Gastroesophageal sphincter (tissue), 4 donors: ENCODE measurements at places on chromosomes 4 and X.

DNA sequence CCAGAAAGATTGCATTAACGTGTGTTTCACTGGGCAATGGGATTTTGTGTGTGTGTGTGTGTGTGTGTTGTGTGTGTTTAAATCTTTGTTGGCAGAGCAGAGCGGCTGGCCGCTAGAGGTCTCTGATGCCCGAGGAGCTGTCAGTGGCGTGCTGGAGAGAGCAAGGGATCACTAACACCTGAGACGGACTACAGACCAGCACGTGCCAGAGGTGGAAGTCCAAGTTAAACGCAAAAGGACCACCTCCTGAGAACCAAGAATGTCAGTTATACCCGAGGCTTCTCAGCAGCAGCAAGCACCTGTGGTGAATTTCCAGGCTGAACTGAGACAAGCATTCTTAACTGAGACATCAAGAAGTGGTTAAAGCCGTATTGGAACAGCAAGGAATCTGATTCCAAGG lies 9.0 kb upstream of the SLC25A14 start:
- no peak for ATAC-seq

DNA sequence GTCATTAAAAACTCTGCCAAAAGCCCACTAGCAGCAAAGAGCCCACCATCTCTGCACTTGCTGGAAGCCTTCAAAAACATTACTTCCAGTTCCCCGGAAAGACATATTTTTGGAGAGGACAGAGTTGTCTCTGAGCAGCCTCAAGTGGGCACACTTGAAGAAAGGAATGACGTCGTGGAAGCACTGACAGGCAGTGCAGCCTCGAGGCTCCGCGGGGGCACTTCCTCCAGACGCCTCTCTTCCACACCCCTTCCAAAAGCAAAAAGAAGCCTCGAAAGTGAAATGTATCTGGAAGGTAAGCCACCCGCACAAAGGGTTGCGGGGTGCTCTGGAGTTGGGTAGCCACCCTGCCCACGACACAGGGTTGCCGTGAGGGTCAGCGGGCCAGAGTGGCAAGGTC lies 25.9 kb downstream of the OFD1 start:
- ATAC-seq = no peak

DNA sequence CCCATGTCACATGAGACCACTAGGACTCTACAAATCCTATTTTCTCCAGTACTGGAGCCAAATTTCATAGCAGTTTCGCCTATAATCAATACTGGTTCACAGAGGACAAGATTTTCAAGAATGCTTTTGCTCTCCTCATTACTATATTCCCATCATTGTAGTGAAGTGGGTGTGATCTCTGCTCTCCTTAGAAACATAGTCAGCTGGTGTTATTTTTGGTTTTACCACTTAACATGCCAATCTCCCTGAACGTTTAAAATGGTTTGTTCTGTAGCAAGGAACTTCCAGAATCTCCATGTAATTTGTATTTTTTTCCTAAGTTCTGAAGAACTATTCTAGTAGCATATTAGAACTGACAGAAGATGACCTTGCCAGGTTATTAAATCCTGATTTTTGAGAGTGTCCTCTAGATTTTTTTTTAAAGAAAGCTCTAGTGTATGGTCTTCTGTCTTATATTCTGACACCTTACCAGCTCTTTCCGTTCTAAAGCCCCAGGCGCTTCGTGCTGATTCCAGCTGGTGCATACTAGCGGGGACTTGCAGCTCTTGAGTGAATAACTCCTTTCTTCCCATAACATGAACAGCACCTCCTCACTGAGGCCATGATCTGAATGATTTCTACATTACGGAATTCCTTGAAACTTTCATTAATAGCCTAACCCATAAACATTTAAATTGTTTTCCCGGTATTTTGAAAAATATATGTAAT lies 1372.9 kb downstream of the TECRL start:
- no peak for ATAC-seq

GRCh38 chr4:175290401-175290800 lies 372.2 kb downstream of the ADAM29 start:
- no peak for ATAC-seq

GRCh38 chrX:16666541-16666940 lies 16.6 kb downstream of the S100G start:
- no peak for ATAC-seq

DNA sequence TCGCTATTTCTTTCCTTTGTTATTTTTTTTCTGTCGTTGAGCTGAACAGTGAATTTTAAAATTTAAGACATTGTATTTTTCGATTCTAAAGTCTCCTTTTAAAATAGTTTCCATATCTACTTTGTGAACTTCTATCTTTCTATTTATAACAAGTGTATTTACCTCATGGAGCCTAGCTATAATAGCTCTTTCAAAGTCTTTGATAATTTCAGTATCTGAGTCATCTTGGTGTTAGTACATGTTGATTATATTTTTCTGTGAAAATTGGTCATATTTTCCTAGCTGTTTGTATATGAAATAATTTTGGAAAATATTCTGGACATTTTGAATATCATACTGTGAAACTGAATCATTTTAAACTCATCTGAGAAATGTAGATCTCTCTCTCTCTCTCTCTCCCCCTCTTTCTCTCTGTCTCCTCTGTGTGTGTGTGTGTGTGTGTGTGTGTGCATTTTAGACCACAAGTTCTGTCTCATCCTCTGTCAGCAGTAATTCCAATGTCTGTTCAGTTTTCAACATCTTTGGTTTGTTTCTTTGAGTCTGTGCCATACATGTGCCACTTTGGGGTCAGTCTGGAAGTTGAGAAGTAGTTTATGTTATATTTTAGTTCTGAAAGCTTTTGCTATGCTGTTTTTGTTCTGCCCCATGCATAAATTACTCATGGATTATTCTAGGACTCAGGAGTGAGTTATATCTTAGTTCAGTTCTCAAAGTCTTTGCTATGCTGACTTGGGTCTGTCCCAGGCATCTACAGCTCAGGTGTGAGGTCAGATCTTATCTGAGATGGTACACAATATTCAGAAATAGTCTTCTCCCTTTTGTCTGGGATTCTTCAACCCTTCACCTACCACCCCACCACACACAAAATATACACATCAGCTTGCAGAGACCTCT lies 366.4 kb upstream of the CASK start:
- ATAC-seq = no peak

- no peak for ATAC-seq
Observed at GRCh38 chr4:94262163-94263016, 54.7 kb downstream of the SMARCAD1 start.

- ATAC-seq = no peak
Observed at GRCh38 chr4:10917566-10917965, 233.0 kb upstream of the CLNK start.

- no peak for ATAC-seq
Observed at GRCh38 chrX:41026702-41027078, 58.6 kb upstream of the USP9X start.

DNA sequence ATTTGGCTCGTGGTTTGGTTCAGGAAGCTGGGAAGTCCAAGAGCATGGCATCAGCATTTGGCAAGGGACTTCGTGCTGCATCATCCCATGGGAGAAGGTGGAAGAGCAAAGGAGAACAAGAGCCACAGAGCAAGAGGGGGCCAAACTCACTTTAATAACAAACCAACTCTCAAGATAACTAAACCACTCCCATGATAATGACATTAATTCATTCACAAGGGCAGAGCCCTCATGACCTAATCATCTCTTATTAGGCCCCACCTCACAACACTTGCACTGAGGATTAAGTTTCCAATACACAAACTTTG lies 113.4 kb upstream of the ATXN3L start:
- ATAC-seq = peak; percentile 3

- peak; percentile 54 for ATAC-seq
Observed at GRCh38 chrX:84188320-84188834, 378 bp upstream of the RPS6KA6 start.

DNA sequence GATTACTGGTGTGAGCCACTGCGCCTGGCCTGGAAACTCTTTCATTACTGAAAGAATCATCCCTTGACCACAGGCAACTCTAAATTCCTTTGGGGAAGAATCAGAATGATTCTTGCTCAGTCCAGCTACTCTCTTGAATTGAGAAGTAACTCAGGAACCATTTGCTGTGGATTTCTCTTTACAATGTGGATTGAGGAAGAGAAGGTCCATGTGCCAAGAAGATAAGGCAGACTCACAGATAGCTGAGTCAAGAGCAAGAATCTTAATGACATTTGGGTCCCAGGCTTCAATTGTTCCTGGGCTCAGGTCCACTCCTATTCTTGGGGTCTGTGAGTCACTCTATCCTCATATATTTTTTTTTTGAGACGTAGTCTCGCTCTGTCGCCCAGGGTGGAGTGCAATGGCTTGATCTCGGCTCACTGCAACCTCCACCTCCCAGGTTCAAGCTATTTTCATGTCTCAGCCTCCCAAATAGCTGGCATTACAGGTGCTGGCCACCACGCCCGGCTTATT lies 6.2 kb upstream of the MGARP start:
- ATAC-seq = no peak

DNA sequence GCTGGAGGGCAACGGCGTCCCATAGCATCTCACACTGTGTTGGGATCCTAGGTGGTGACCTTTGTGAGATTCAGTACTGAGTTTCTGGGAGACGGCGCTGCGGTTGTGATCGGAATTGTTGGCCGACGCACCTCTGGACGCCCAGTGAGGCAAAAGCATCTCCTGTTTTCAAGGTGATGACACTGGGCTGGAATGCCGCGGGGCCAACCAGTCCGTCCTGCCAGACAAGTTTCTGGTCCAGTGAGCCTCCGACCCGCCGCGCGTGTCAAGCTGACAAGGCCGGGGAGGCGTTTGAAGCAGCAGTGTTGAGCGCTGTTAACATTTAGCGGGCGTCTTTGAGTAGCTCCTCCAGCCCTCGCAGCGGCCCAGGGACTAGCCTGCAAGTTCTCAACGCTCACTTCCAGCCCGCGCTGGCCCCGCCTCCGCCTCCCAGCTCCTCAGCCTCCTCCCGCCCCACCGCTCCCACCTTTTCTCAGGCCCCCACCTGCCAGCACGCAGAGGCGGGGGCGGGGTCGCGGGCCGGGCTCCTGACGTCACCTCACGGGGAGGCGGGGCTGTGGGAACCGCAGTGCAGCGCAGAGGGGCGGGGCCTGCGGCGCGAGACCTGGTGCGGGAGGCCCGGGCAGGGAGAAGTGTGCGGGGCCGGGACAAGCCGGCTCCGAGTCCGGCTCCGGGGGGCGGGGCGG lies 482 bp upstream of the CDS1 start:
- peak; percentile 92 for ATAC-seq

DNA sequence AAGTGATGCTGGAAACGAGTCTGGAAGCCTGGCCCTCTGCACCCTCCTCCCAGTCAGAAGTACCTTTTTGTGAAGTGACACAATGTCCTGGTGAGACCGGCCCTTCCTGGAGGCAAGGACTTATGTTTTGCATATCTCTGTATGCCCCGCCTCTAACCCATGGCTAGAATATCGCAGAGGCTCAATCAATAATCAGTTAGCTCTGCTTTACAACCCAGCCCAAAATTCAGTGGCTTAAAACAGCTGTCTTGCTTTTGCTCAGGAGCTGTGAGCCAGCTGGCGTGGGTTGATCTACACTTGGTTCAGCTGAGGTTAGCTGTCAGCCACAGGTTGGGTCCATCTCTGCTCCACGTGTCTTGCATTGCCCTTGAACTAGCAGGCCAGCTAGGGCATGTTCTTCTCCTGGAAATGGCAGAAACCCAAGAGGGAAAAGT lies 98.8 kb upstream of the METTL14 start:
- ATAC-seq = peak; percentile 74

DNA sequence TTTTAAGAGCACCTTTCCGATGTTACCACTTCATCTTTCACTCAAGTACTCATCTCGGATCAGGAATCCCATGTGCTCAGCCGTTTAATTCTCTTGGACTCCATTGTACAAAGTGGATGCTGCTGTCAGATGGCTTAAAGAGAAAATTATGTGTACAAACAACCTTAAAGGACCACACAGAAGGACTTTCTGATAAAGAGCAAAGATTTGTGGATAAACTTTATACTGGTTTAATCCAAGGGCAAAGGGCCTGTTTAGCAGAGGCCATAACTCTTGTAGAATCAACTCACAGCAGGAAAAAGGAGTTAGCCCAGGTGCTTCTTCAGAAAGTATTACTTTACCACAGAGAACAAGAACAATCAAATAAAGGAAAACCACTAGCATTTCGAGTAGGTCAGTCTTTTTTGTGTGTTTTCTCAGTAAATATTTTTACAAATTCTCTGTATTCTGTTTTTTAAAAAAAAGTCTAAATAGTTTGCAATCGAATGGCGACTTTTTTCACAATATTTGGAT lies 20.1 kb downstream of the MMAA start:
- no peak for ATAC-seq

- no peak for ATAC-seq
Observed at GRCh38 chrX:106611317-106611678, 480 bp upstream of the RADX start.

- ATAC-seq = no peak
Observed at GRCh38 chr4:38461342-38461741, 202.7 kb upstream of the KLF3 start.

GRCh38 chrX:26783512-26784225 lies 567.7 kb downstream of the MAGEB5 start:
- no peak for ATAC-seq

DNA sequence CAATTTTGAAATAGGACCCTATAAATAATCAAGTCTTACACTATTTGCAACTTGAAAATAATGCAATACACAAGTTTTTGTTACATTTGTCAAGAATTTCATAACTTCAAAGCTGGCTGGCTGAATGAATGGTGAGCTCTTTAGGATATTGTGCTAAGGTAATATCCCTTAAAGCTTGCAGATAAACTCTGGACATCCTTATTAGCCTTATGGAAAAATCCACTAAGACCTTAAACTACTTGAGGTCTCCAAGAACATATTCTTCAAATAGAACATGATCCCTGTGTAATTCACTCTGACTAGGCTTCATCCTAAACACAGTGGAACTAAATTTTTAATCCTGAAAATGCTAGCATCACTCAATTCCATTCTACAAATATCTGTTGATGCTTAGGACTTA lies 199.3 kb downstream of the PACRGL start:
- no peak for ATAC-seq

DNA sequence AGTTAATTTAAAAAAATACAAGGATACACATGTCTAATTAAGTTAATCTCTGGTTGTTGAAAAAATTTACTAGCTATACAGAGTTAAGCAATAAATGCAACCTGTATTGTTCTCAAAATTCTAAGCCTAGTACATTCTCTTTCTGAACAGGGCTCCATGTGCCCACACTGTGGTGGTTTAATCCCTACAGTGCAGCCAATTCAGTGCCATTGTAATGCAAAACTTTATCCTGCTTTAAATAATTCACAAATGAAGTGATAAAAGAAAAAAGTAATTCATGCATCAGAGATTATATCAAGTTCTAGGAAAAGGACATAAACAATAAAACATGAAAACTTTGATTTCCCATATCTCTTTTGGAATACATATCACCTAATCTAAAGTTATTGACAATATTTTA lies 1089.2 kb downstream of the C4orf33 start:
- no peak for ATAC-seq

GRCh38 chrX:153657161-153657560 lies 10.2 kb downstream of the DUSP9 start:
- ATAC-seq = no peak

- ATAC-seq = no peak
Observed at GRCh38 chrX:4239650-4240540, 526.4 kb upstream of the PRKX start.
